Hypothalamus (tissue), 51 donors: ENCODE measurements at places on chromosomes 6 and 20.

GRCh38 chr6:165663377-165663735 lies 315 bp upstream of the PDE10A start:
- DNase-seq = no peak

- no peak for DNase-seq
These were observed 8.5 kb upstream of the EDN3 start for GRCh38 chr20:59291740-59292383.

- peak; percentile 58 for DNase-seq
These were observed 9.6 kb upstream of the PKIG start for GRCh38 chr20:44572551-44573500.

DNA sequence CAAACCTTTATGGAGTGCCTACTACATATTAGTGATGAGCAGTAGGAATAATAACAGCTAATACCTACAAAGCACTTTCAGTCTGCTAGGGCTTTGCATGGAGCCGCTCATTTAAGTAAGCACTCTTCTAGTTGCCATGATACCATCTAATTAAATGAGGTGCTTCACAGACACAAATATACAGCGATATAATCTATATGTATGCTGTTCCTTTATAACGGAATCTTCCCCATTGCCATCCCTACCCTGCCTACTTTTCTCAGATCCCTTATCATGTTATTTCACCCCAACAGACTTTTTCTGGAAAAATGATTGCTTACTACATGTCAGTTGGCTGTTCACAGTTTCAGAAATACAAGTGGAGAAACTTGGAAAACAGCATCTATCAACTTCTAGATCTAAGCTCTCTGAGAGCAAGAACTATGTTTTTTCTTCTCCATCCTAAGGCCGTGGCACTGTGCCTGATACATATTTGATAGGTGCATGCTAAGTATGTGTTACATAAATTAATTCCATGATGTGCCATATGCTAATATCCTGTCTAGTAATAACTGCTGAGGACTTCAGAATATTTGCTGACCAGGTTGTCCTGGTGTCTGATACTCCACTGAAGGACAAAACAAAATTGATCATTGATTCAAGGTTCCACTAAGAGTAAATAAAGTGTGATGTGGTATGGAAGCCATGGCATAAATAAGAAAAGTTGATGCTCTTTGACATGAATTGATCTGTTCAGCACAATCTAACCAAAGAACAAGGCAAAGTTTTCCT lies 124.6 kb downstream of the GMPR start:
- no peak for DNase-seq

DNA sequence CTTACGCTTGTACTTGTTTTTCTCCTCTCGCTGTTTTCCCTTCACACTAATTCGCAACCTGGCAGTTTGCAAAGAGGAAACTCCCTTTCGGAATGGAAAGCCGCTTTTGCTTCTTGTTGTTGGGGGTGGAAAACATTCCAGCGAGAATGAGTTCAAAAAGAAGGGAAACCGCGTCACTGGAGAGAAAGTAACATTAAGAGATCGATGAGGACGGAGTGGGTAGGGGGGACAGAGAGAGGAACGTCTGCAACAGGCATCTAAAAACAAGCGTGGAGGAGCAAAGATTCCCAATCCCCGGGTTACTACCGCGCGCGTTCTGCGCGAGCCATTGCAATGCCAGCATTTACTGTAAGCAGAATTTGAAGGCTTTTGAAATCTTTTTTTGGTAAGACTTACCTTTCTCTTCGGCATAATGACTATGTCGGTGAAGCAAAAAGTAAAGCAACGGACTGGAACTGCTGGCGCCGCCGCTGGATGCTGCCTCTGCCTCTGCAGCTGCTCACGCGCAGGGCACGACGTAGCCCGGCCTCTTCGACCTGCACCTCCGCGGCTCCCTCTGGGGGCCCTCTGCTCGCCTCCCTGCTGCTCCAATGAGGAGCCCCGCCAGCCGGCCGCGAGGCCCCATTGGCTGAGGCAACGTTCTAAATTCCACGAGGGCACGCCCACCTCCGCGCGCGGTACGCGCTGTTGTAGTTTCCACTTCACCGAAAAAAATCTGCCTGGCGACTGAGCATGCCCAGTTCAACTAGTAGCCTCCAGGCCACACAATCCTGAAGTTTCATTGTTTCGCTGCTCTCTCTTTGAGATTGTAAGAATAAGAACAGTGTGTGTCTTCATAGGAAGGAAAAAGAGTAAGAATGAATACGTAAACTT lies at the start of gene HMGN3:
Gene HMGN3 (minus strand): TSS at position 533 of the 873 bp plus-strand sequence.
- peak; percentile 93 for DNase-seq

- DNase-seq = no peak
These were observed 207.6 kb upstream of the MYLIP start for GRCh38 chr6:15921243-15921642.

DNA sequence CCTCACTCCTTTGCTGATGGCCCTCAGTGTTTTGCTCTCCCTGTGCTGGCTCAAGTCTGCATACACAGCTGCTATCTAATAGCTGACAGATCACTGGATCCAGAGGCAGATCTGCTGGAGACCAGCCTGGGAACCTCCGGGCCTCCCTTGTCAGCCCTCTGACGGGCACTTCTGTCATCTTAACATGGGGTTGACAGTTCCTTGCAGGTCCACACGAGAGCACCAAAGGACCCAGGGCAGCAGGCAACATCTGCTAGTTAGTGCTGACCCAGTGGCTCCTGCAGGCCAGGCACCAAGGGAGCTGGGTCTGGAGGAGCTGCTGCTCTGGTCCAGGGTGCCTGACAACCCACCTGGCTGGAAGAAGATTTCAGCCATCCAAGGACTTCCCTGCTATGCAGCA lies 208.1 kb downstream of the UST start:
- no peak for DNase-seq

GRCh38 chr6:119497988-119498727 lies 148.6 kb upstream of the MAN1A1 start:
- no peak for DNase-seq

DNA sequence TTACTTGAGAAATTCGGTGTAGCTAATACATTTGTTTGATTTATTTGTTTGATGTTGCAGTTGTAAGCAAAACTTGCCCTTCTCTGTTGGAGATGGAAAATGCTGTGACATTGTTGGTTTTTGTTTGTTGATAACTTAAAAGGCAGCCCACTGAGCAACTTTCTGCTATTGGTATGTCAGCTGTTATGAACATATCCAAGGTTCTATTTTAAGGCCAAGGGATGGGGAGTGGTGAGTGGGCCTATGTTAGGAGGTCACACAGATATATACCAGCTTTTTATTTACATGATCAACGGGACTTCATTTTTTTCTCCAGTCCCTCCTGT lies 5.7 kb downstream of the QKI start:
- no peak for DNase-seq

DNA sequence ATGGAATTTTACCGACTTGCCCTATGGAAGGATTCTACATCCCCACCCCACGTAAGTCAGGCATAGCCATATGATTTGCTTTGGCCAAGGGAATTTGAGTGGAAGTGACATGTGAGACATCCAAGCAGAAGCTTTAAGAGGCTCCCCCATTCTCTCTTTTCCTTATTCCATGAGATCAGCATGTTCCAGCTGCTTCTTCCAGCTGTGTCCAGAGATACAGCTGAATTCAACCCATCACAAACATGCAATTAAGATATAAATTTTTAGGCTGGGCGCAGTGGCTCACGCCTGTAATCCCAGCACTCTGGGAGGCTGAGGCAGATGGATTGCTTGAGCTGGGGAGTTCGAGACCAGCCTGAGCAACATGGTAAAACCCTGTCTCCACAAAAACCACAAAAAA lies 16.0 kb upstream of the YWHAB start:
- no peak for DNase-seq

GRCh38 chr6:46334442-46334841 lies 156.8 kb downstream of the RCAN2 start:
- no peak for DNase-seq

DNA sequence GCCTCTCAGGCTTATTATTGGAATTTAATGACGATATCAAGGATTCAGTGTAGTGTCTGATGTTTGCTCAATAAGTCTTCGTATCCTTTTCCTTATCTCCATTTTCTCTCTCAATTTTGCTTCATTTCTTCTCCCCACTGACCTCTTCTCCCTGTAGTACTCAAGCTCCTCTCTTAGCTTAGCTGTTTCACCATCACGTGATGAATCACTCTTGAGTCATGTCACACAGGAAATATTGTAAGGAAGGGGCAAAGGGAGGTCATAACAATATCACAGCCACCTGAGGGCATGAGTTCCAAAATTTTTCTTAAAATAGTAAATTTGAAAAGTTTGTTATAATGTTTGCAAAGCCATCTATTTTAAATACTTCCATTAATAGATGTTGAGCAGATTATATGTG lies 392.2 kb upstream of the MARCKS start:
- DNase-seq = no peak

DNA sequence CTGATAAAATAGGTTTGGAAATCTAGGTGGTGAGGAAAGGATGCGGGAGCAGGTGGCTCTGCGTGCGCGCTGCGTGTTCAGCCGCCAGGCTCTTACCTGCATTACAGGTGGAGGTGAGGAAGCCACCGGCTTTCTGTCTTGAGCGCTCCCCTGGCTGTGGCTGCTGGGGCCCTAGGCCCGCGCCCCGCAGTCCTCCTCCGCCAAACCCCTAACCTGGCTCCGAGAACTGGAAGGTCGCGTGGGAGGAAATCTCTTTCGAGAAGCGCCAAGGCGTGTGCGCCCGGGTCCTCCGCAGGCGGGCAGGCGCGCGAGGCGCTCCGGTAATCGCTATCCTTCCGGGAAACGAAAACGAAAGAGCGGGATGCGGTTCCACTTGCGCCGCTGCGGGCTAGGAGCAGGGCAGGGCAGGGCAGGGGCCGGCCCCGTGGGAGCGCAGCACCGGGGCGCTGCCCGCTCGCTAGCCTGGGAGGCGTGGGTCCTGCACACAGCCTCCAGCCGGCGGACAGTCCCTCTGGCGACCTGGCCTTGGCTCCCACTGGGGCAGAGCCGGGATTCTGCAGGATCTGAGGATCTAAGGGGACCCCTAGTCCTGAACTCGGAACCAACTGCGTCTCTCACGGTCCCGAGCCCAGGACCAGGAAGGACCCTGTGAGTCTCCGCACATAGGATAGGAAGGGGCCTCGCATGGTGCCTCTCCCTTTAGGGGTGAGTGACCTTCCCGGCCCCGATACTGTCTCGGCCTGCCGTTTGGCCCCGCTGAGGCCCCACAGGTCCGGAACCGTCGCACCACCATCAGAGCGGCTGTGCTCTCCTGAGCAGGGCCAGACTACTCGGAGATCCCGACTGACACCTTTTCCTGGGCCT lies at the start of gene ETV7:
Gene ETV7 (minus strand): TSS at position 230 of the 864 bp plus-strand sequence. CDS start 128 bp downstream, at position 102.
- no peak for DNase-seq

GRCh38 chr6:7129784-7130569 lies 22.2 kb downstream of the RREB1 start:
- DNase-seq = no peak

DNA sequence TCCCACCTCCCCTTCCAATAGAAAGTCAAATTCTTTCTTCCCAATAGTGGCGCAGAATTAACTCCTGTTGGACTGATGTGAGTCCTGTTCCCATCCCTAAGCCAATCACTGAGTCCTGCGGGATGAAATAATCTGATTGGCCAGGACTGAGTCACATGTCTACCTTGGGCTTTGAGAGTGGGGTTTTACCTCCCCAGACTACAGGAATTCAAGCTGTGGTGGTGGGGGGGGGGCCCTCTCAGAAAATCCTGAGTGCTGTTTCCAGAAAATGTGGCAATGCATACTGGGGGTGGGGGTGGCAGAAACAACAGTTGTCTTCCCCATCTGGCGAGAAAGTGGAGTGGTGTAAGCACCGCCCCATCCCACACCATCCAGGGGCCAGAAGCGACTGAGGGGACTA lies 65.7 kb downstream of the CTCFL start:
- no peak for DNase-seq

GRCh38 chr6:128259730-128260685 lies 260.4 kb downstream of the PTPRK start:
- no peak for DNase-seq

- no peak for DNase-seq
These were observed 195.8 kb downstream of the HAO1 start for GRCh38 chr20:7744411-7744810.

- DNase-seq = no peak
These were observed 6.7 kb downstream of the DLGAP4 start for GRCh38 chr20:36312724-36313441.

GRCh38 chr20:24135781-24136180 lies 147.2 kb upstream of the GGTLC1 start:
- no peak for DNase-seq

- DNase-seq = no peak
These were observed 165.2 kb downstream of the CLIC5 start for GRCh38 chr6:45850378-45851033.

- DNase-seq = no peak
These were observed 4.6 kb upstream of the IER3 start for GRCh38 chr6:30748851-30749540.

DNA sequence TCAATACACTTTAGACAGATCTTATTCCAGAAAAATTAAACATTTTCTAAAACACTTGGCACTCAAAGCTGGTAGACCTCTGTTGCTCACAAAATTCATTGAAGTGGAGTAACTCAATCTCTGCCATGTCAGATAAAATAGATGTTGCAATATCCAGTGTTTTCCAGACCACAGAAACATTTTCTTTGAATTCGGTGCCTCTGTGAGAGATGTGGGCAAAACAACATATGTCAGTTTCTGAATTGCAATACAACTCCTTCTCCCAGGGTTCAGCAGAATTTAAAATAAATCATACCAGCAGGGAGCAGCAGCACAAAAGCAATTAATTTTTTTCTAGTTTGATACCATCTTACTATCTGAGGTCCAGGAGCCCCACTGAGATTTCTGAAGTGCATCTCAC lies 11.3 kb upstream of the PKHD1 start:
- DNase-seq = no peak

DNA sequence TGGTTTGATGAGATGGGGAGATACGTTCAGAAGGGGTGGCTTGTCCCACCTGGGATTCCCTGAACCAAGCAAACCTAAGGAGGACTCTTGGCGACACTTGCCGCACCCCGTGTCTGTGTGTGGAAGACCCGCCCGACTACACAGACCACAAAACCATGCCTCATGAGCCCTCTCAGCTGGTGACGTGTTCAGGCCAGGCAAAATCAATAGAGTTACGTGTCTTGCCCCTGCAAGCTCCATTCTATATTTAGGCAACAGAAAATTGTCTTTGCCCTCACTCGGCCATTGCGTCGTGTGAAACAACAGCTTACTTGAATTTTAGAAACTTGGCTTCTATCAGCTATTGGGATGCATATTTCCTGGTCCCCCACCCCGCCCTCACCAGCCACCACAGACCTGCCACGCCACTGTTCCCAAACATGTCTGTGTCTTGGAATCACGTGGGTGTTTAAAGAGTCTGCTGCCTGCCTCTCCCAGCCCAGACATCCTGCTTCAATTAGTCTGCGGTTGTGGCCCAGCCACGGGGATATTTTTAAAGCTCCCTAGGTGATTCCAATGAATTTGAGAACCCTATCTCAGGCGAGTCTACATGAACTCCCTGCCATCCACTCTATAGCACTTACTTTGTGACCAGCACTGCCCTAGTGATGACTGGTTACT lies 279.2 kb upstream of the EXOC2 start:
- DNase-seq = no peak
